ENCODE measurements at places on chromosomes 3 and 15.
A peak's percentile ranks its signal among the peaks of the same experiment; 100 is the strongest.

GRCh38 chr3:119311081-119311925 lies 17.1 kb downstream of the ARHGAP31 start:
- no peak for DNase-seq

DNA sequence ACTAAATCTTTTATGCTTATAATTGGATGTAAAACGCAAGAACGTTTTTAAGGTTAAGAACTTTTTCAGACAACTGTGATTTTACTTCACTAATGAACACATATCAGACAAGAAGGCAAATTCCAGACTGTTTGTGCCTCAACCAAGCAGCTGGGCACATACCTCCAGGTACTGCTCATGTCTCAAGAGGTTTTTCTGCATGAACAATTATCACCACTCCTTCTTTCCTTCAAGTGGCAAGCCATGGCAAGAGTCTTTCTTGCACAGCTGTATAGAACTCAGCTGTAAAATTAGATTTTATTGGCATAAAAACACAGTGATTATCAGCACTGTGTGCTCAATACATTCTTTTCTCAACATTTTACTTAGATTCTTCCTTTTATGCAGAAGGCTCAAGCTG lies 64.3 kb downstream of the FNDC3B start:
- DNase-seq = no peak

DNA sequence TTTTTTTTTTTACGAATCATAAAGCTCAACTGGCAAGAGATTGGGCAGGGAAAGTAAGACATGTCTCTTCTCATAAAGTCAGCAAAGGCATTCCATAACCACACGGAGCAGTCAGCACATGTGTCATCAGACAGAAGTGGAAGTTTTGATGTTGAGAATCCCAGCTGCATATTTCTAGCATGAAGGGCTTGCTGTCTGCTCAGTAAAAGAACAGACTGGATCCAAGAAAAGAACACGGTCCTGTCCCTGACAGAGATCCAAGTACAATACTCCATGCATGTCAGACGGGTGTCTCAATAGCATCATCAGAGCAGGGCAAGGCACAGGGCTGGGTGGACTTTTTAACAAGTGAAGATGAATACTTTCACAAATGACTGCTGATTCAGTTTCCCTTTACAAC lies 38.2 kb downstream of the ABI3BP start:
- DNase-seq = no peak

DNA sequence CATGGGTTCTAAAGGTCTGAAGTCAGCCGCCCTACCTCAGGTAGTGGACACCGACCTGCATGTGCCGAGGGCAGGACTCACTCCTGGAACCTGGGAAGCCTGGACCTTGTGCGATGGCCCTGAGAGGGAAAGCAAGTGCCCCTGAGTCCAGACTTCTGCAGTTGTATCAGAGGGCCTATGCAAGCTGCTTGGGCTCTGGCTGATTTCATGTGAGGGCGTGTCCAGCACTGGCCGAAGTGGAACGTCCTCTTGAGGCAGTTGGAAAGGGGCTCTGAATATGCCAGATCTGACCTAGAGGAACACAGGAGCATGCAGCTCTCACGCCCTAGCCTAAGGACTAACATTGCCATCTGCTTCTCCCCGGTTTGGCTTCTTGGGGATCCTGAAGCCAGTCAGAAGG lies 2.5 kb upstream of the CAMP start:
- DNase-seq = no peak

GRCh38 chr3:142853270-142854168 lies 35.4 kb downstream of the PCOLCE2 start:
- no peak for DNase-seq

- DNase-seq = no peak
These were observed 36.2 kb downstream of the SSR3 start for GRCh38 chr3:156518726-156519125.

DNA sequence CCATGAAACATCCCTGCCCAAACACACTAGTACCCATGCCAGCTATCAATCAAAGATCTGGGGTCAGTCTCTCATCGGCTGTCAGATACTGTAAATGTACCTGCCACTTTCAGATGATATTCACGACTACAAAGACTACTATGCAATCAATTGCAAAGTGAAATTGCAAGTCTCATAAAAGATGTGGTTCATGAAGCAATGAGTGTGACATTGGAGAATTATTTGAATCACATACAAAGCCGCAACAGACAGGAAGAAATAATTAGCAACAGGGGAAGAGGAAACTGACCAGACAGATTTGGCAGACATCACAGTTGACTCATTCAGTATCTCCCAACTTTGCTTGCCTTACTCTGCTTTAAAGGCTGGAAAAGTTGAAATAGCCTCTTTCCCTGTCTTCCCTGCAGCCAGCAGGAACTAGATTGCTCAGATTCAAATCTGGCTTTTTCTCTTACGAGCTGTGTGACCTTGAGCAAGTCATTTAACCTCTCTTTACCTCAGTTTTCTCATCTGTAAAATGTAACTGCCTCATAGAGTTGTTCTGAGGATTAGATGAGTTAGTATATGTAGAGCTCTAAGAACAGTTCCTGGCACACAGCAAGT lies 95.7 kb upstream of the C3orf80 start:
- DNase-seq = no peak

- DNase-seq = no peak
These were observed 945.1 kb downstream of the ROBO1 start for GRCh38 chr3:78822726-78823125.

DNA sequence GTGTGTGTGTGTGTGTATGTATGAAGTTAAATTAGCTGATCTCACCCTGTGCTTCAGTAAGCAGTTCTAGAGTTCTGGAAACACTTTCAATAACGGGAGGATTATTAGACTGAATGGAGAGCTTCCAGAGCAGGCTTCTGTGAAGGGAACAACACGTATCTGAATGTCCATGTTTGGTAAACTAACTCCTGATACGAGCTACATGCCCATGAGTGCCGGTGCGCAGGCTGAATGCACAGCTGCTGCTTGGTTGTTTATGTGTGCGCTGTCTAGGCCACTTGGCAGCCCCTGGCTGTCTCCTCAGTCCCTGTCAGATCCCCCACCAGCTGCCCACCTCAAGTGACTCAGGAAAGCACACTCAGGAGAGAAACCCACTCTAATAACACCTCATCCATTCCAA lies 137.0 kb downstream of the EPHB1 start:
- DNase-seq = no peak

- no peak for DNase-seq
These were observed 8.8 kb downstream of the STAB1 start for GRCh38 chr3:52503788-52504424.

DNA sequence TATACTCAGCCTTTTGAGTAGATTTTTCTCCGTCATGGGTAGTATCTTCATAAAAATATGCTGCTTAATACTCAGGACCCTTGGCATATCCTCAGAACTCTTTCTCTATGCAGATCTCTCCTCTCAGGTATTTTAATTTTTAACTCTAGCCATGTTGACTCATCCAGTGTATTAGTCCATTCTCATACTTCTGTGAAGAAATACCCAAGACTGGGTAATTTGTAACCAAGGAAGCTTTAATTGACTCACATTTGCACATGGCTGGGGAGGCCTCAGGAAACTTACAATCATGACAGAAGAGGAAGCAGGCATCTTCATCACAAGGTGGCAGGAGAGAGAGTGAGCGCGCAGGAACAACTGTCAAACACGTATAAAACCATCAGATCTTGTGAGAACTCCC lies 129.3 kb upstream of the CD96 start:
- no peak for DNase-seq

DNA sequence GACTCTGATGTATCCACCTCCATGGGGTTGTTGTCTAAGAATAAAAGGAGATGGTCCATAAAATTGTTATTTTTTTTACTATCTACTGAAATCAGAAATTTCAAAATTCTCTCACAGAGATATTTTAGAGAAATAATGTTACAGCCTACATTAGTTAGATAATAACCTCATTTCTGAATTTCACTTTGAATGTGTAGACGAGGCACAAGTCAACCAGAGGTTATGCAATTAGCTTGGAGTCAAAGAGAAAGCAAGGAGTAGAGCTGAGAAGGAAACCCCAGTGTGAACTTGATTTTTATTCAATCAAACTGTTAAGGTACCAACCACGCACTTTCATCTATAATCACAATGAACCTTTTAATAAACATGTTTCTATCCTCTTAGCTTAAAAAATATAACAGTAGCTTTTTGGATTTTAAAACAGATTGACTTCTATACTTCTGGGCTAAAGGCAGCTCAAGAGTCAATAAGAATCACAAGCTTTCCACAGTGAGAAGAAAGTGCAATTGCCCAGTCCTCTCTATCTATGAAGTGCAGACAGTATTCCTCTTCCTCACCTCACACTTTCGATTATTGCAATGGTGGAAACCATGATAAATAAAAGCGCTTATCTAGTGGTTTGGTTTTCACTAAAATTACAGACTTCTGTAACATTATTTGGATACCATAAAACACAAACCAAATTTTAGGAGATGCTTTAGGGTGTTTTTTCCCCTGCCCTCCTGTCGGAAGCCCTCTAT lies 403.2 kb downstream of the ZBTB20 start:
- DNase-seq = no peak

DNA sequence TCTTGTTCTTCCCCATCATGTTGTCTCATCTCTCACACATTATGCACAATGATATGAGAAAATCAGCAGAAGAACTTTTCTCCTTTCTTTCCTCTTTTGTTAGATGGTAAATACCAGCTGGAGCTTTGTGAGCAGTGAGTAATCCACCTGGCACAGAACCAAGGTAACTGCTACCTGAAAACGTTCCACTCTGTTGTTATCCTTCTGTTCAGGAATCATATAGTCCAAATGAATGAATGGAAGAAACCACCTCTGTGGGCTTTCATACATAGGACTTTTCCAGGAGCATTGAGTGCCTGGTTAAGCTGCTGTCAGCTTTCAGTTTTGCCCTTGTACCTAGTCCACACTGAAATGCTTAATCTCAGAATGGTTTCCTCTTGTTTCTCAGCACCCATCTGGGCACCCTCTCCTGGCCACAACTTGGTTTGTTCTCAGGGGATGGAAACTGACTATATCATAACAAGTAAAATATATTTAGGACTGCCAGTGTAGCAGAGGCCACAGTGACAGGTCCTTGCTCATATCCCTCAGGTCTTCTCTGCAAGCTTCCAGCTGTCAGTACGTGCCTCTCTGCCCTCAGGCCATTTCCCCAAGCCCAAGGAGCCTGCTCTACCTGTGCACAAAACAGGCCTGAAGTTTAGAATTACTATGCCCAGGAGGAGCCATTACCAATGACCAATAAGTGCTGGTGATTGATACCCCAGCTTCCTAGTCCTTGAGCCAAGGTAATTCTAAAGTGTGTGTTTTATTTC lies 23.5 kb upstream of the SLC4A7 start:
- no peak for DNase-seq

DNA sequence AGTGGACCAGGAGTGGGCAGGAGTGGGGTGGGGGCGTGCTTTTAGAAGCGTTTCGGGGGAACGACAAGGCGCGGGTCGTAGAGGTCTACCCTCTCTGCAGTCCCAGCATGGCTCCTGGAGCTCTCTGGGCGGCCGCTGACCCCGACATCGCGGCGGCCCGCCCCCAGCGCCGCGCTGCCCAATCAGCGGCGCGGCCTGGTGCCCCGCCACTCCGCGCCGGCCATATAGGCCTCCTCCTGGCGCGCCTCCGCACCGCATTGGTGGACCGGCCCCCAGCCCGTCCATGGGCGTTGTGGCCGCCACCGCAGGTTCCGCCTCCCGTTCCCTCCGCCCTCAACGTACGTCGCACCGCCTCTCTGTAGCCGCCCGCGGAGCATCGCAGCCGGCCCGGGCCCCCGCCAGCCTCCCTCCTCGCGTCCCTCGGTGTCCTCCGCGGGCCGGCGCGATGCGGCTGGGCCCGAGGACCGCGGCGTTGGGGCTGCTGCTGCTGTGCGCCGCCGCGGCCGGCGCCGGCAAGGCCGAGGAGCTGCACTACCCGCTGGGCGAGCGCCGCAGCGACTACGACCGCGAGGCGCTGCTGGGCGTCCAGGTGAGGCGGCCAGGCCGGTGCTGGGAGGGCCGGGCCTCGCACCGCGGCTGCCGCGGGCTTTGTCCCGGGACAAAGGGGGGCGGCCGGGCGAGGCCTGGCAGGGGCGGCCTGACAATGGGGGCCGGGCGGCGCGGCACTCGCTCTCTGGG lies at the start of gene RCN2:
RCN2 (plus strand) TSS at position 353 of the 738 bp plus-strand sequence; CDS start at position 446, 93 bp downstream.
- peak; percentile 93 for DNase-seq

- no peak for DNase-seq
These were observed 8.5 kb upstream of the ILDR1 start for GRCh38 chr3:122030381-122031122.

- DNase-seq = no peak
These were observed 2.0 kb downstream of the LYSMD2 start for GRCh38 chr15:51735228-51736010.

DNA sequence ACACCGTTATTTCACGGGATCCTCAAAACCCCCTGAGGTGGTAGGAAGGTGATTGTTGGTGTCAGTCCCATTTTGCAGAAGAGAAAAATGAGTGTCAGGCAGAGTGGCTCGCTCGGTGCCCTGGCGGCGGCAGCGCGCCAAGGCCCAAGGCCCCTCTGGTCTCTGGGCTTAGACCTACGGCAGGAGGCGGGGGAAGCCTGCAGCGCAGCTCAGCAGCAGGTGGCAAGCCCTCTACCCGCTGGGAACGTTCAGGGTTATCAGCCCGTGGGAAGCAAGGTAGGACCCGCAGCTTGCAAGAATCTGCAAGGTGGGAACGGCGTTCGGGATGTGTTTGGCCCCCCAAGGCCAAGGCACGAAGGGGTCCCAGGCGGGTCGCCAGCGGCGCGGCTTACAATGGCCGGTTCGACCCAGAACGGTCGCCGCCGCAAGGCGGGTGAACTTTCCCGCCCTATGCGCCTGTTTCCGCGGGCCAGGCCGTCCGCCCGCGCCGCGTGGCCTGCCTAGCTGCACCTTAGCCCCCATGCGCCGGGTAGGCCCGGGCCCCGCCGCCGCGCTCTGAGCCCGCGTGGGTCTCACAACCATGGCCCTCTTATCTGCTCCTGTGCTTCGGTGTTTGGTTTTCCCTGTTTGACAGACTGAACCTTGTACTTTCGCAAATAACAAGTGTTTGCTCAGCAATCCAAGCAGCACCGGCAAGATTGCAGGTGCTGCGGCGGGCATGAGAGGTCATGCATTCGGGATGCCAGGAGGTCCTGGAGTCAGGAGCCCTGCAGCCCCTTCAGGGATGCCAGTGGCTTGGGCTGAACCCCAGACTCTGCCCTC lies 39.7 kb downstream of the CCNL1 start:
- DNase-seq = no peak

- DNase-seq = peak; percentile 94
These were observed 18.7 kb downstream of the ISG20 start for GRCh38 chr15:88657326-88658069.

DNA sequence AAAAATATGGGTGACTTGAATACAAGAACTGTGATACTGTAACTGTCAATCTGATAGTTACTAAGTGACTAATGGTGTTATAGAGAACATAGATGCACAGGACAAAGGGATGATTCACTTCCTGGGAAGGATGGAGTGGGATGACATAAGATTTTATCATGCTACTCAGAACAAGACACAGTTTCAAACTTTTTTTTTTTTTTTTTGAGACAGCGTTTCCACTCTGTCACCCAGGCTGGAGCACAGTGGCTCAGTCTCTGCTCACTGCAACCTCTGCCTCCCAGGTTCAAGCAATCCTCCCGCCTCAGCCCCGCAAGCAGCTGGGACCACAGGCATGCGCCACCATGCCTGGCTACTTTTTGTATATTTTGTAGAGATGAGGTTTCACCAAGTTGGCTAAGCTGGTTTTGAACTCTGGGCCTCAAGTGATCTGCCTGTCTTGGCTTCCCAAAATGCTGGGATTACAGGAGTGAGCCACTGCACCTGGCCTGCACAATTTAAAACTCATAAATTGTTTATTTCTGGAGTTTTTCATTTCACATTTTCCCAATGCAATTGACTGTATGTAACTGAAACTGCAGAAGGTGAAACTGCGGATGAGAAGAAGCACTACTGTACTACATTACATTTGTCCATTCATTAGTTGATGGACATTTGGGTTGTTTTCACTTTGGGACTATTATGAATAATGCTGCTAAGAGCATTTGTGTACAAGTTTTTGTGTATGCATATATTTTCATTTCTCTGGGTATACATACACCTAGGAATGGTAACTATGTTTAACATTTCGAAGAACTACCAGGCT lies 40.6 kb downstream of the ADIPOQ start:
- no peak for DNase-seq

Data from posterior cingulate gyrus (tissue), 11 donors.